ENCODE measurements at places on chromosomes 4 and X.

DNA sequence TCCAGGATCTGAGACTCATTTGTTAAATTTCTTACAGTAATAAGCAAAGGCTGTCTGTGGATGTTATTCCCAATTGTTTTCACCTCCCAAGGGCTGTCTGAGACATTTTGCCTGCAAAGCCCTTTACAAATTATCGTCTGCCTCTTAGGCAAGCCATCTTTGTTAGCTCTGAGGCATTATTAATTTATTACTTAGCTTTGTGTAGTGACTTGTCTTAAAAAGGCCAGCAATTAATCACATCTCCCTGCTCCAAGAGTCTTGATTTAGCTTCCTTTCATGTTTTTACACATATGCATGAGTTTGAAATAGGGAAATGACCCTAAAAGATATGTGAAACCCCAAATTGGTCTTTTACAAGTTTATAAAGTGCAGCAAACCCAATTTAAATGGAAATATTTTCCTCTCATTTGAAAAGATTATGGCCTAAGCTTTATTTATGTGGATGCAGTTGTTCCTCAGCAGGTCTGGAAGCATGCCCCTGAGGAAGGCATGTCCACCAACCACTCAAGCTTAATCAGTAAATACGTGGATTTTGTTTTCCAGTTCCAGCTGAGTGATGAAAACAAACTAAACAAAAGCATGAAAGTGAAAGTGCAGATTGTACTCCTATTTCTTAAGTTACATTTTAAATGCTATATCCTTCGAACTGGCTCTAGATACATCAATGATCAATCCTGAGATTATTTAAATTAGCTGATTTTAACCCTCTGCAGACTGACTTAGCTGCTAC is 173.6 kb upstream of the LNX1 start:
- DNase-seq = no peak

GRCh38 chrX:112642349-112642748 is 37.4 kb downstream of the LHFPL1 start:
- peak; percentile 6 for DNase-seq

GRCh38 chr4:159103384-159103990 is 608 bp downstream of the RAPGEF2 start:
- peak; percentile 42 for DNase-seq

DNA sequence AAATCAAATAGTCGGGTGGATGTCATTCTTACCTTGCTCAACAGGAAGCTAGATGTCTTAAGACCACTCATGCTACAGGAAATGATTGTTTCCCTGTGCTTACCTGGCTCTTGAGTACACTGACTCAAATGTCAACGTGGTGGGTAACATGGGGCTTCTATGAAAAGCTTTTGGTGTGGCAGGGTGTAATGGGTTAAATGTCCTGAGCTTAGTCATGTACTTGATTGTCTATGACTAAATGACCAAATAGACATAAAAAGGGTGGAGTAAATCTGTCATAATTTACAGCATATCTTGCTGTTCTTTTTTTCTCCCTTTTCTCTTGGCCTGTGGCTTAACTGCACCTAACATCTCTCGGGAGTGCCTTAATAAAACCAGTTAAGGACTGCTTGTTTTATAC is 44.9 kb downstream of the CCNG2 start:
- DNase-seq = no peak

- DNase-seq = no peak
Observed at GRCh38 chr4:93710101-93710846, 118.3 kb upstream of the ATOH1 start.

DNA sequence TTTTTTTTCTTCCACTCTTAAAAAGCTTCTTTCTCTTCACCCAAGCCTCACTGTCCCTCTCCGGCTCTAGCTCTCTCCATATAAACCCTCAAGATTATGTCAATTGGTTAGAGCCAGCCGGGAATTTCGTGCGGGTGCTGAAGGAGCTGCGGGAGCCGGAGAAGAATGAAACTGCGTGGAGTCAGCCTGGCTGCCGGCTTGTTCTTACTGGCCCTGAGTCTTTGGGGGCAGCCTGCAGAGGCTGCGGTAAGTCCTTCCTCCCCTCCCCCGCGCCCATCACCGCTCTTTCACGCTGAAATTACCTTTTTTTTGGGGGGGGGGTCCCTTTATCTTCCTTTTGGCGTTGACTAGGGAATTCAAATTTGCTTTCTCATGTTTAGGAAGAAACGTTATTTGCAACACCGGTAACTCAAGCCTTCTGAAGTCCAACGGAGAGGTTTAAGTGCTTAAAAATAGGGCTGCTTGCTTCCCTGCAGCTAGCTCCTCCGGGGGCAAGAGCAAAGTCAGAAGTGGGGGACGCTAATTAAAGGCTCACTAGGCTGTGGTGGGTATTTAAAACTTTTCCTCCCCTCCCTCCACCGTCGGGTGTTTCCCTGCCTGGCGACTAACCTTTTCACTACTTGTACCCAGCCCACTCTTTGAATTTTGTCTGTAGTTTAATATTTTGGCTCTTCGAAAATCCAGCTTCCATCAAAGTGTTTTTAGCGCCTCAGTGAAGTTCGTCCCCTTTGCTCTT is 491 bp downstream of the COL4A5 start:
- no peak for DNase-seq

DNA sequence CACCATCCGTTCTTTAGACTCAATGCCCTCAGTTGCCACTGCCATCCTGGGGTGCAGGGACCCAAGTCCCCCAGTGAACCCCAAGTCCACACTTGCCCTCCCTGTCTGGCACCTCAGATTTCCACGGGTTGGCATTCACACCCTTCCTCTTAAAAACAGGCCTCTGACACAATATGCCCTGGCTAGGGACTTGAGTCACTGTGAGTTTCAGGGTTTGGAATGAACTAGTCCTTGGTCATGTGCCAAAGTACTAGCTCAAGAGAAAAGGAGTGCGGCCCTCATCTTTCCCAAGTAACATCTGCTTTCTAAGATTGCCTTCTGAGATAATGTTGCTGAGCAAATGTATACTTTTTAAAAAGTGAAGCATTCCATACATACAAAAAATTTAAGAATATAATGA is 134.0 kb downstream of the MID1 start:
- DNase-seq = no peak

DNA sequence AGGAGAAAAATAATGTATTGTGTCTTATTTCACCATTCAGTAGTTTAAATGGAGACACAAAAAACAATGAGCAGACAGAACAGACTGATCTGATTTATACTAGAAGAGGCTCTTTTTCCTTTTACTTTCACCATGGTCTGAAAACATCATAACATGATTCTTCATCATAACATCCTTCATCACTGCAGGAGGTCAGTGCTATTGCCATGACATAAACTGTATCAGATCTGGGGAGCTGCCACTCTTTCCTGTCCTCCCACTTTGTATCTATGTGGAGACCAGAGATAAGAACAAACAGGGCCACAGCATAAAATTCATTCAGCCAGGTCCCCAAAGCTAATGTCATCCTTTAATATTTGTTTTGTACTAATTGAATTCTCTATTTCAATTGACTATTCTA is 25.2 kb downstream of the SOD3 start:
- no peak for DNase-seq

- no peak for DNase-seq
Observed at GRCh38 chr4:133465022-133465421, 315.9 kb downstream of the PCDH10 start.

DNA sequence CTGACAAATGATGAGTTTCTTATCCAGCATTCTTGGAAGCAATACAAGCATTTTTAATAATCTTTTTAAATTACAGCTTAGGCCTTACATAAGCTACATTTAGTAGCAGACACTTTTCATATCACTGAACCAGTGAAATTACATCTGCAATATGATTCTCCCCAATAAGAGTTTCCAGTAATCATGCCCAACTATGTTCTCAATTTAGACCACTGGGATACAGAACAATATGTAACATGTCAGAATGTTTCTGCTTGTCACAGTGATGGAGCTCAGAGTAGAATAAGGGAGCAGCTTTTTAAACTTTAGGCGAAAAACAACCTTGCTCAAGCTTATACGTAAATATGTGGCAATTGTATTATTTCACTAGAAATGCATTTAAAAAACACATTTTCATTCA is 1132.2 kb downstream of the FAT4 start:
- DNase-seq = no peak

- no peak for DNase-seq
Observed at GRCh38 chr4:66927937-66928336, 617.4 kb downstream of the CENPC start.

- no peak for DNase-seq
Observed at GRCh38 chrX:3567686-3568085, 145.8 kb downstream of the PRKX start.

DNA sequence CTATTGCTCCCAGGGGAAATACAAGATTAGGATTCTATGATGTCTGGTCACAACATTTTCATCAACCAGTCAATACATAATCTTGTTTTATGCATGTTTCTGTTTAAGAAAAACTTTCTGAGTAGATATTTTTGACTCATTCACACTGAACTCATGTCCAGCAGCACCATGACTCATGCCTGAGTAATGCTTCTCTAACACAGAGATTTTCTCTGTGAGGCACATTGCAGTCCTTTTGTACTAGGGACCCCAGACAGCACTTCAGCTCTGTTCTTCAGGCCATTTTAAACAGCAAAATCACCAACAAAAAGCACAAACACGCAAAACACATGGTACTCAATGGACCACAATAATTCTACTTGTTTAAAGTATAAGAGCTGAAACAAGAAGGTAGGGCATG is 83.6 kb downstream of the MXRA5 start:
- no peak for DNase-seq

DNA sequence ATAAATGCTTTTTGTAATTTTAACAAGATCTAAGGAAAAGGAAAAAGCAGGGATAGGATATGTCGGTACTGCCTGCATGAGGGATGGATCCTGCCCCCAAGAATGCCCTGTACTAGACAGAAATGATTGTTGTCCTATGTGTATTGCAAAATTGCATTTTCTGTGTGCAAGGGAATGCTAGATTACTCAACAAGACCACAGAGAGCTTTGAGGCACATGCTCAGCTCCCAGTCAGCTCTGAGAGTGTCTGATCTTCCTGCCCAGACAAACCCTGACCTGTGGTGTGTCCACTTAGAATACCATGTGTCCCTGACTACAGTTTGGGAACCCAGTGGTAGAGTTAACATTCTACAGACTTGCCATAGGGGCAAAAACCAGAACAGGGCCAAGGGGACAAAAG is 129.2 kb upstream of the PAK3 start:
- no peak for DNase-seq

DNA sequence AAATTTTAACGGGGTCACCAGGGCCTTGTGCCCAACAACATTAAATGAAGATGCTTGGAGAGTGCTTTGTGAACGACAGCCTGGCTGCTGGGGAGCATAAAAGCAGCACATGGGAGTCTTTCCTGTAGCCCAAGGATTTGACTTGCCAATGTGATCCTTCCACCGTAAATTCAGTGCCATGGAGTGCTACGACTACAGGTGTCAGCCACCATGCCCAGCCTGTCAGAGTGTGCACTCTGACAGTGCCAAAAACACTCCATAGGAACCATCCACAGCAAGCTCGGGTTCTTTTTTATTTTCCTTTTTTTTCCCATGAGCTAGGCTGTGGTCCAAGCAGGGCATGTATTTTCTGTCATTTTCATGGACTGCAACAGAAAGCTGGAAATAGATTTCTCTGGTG is 156.9 kb downstream of the NLGN4X start:
- no peak for DNase-seq

DNA sequence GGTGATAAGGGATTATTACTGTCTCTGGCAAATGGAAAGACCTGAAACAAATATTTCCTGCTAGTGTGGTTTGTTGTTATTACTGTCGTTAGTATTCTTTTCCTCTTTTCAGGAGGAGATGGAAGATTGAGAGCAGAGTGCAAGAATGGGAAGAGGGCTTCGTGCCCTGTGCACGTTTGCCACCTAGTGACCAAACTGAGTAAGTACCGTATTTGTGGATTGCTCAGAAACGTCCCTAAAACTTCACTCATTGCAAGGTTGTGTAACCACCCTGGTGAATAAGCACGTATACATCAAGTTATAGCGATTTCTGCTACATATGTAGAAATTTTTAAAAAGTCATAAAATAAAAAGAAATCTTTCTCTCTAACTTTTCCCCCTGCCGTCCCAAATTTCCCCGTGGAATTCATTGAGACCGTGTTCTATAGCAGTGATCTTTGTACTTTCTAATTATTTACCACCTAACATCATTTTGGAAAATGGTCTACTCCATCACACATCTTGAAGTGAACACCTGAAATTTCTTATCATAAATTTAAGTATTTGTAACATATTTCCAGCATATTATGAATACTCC is 24.3 kb downstream of the LINC00632 start:
- DNase-seq = no peak

DNA sequence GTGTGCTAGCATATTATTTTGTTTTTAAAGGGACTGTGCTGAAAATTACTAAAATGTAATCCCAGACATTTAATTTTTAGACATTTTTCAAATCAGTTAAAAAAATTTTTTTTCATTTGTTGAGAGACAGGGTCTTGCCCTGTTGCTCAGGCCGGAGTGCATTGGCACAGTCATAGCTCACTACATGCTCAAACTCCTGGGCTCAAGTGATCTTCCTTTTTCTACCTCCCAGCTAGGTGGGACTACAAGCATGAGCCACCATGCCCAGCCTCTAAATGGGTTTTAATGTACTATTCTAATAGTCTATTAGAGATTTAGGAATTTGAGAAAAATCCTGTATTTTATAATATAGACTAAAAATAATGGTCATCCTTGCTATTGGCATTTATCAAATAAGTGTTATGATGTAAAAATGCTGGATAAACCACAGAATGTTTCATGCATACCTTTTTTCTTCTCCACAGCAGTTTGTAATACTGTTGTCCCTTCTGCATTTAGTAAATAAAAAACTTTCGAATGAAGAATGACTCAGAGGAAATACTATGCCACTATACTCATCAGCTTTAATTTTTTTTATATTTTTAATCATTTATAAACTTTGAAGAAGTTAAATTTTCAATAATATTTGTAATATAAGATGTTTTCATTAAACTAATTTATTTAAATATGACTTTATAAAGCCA is 29.9 kb downstream of the CPEB2 start:
- no peak for DNase-seq

- peak; percentile 71 for DNase-seq
Observed at GRCh38 chrX:989959-990510, 222.4 kb downstream of the CRLF2 start.

DNA sequence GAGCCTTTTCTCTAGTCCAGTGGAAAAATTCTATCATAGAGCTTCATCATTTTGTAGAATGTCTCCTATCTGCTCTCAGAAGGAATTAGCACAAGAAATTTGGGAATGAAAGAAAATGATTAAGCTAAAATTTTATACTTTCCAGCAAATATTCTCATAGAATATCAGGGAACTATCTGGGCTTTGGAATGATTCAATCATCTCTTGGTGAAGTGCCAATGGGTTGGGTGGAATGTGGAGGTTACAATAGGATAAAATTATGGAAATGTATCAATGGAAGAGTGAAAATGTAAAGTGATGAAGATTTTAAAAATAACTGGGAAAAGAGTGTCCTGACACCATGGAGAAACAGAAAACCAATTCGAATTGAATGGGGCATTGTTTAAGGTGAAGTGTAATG is 119.0 kb upstream of the MID1 start:
- no peak for DNase-seq

DNA sequence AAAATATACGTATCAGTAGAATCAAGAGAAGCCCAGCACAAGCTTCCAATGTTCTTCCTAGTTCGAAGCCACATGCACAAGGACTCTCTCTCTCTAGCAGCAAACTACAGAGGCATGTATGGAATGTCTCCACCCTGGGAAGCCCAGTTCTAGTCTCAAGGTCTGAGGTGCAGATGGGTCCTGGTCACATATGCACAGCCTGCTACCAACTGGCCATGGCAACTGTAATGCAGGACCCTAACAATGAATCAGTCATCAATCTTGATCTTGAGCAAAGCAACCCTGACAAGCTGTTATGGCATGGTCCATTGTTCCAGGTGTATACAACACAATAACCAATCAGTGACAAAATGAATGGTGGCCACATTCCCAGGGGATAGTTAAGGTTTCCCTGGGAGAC is 55.8 kb downstream of the MBNL3 start:
- no peak for DNase-seq
